ENCODE measurements at places on chromosomes 4 and X. TPM values are rescaled to one million over a fixed set of nuclear protein-coding genes. Genes with fewer than 3 reads are reported as not detected.

GRCh38 chr4:180695851-180696250 is 1547.4 kb upstream of the TENM3 start:
- no peak for DNase-seq

DNA sequence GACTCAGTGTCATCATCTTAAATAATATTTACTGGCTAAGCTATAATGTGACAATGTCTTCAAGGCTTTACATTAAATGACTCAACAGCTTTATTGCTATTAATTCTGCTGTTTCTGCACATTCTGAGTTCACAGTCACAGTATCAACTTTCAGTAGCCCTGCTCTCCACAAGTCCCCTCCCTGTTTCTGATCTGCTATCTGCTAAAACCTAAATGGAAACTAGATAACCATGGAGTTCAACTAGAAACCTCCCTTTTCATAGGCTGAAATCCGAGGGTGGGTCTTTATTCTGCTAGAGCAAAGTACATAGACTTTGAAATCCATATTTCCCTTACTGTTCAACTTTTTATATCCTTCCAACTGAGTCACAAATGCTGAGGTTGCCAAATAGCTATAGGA is 5.4 kb upstream of the ACE2 start:
- no peak for DNase-seq

GRCh38 chr4:647481-647880 is 22.1 kb downstream of the PDE6B start:
- no peak for DNase-seq

GRCh38 chr4:38275331-38276100 is 315.3 kb downstream of the PTTG2 start:
- no peak for DNase-seq

DNA sequence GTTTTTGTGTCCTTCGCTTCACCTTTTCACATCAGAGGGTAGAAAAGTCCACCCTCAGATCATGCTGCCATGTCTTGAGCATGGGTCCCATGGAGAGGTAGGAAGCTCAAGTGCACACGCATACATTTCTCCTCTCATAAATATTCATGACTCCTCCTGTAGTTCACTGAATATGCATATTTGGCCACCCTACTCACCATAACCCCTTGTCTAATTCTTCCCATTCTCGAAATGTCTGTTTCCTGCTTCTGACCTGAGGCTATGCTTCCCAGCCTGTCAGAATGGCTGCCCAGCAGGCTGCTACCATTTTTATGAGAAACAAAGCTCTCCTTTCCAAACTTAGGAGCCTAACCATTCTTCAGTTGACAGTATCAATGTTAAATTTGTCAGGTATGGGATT is 86.5 kb downstream of the ADRA2C start:
- no peak for DNase-seq

DNA sequence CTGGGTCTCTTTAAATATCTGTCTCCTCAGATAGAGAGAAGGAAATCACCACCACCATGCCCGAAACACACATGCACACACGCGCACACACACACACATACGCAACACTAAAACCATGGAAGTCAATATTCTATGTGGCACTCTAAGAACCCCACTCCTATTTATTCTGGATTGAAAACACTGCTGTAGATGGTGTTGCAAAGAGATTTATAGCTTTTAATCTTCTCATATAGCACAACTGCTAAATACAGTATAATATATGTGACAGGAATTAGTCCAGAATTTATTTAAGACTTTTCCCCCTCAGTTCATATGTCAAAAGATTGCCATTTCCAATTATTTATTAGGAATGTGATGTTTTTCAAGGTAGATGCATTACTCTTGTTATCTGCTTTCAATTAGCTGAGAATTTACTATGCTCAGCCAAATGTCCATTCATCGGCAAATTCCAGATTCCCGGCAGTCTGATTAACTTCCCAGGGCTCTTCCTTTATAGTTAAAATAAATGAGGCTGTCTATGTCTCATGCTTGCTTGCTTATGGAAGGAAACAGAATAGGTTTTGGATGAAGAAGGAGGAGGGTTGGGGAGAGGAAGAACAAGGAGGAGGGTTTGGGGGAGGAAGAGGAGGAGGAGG is 115.4 kb upstream of the NDP start:
- no peak for DNase-seq

DNA sequence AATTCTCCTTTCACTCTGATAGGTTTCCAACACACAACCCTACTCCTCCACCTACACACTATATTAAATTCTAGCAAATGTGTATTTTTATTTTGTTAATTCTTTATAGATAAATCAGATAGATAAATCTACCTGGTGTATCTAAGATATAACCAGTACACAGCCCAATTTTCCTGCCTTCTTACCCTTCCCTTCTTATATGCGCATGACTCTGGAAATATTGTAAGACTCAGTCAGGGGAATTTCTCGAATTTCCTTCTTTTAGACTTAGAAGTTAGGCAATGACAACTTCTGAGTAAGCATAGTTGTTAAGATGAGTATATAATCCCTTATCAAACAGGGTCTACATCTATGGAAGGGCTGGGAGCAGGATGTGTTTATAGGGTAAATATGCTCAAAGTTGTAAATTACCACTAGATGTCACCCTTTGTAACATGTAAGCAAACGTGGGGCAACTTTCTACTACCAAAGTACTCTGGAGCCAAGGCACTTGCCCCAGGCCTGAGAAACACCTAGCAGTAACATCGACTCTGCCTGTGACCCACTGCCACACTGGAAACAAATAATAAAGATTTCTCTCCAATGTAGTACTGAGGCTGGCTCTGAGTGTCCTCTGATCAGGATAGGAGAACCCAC is 444.7 kb downstream of the IQCM start:
- peak; percentile 70 for DNase-seq

GRCh38 chr4:186598686-186599085 is 43.3 kb upstream of the MTNR1A start:
- peak; percentile 13 for DNase-seq

DNA sequence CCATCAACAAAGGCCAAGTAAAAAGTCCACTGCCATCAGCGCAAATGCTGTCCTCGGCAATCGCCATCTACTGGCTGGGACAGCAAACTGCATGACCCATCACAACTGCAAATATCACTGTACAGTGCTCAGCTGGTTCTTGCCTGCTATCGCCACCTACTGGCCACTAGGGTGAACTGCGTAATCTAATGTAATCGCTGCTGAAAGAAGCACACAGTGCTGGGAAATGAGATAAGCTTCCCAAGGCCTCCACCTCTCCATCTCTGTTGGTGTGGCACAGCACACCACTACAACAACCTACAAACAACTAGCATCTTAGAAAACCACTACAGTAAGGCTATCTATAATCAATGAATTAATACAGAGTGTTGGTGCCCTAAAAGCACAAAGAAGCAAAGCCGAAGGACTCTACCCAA is 298.3 kb downstream of the TEX13A start:
- peak; percentile 71 for DNase-seq

DNA sequence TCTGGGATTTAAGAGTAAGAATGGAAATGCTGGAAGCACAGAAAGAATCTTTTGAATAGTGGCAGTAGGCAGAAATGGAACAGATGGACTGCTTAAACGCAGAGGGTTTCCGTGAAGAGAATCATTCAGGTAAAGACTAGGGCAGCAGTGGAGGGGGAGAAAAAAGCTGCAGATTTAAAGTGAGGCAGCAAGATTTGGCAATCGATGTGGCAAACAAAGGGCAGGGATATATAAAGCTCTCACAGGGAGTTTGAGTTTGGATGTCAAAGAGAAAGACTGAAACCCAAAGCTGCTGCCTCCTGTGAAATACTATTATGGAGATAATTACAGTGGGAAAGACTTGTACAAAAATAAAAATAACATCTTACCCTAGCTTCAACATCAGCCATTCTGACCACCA is 384.0 kb downstream of the CENPC start:
- no peak for DNase-seq

GRCh38 chr4:573122-573892 is 2.8 kb downstream of the TMEM271 start:
- peak; percentile 10 for DNase-seq

- peak; percentile 28 for DNase-seq
Measured at GRCh38 chrX:9349572-9350494, 115.0 kb upstream of the TBL1X start.

DNA sequence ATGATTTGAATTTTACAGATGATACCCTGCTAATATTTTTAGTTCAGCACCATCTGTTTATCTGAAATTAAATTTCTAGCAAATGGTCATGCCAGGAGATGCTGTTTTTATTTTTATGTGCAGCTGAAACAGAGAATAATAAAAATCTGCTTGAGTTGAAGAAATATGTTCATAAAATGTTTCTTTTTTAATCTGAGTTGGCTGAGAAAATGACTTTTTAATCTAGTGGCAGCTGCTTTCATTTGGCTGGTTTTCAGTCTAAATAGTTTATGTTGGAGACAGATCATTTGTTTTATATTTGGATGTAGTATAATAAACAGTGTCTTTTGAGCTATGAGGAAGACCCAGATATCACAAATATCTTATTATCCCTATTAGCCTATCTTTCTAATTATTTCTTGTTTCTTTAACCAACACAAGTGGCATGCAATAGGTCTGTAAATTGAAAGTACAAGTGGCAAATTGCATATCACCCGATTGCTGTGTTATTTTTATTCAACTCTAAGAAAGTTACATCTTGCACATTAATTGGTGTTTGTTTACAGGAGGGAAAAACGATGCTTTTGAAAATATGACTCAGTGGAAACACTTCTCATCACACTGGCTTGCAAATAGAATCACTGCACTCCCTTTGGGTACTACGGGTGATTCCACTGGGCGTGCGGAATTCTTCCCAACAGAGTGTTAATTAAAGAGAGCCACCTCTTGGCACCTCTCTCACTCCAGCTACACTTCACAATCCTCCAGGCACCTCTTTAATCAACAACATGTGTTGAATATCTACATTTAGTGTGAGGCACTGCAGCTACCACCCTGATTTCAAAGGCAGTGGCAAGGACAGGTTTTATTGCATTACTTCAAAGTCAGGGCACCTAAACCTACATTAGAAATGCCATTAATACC is 51.7 kb upstream of the AP1S2 start:
- no peak for DNase-seq

- DNase-seq: peak; percentile 80
Measured at GRCh38 chr4:14916554-14917297, 85.6 kb upstream of the CPEB2 start.

DNA sequence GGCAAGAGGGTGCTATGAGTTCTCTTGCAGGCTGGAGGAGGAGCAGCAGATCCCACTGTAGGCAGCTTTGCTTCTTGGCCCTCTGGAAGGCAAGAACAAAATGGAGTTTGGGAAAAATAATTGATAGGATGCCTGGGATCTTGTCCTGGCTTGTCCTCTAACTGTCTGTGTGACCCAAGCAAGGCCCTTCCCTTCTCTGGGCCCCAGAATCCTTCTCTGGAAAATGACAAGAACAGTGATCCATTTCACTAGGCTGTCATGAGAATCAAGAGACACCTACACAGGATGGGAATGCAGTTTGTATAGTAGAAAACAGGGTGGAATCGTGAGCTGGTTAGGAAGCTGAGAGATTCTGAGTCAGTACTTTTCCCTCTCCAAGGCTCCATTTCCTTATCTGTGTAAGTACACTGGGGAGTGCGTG is 133.3 kb downstream of the PJA1 start:
- no peak for DNase-seq

- DNase-seq: peak; percentile 34
Measured at GRCh38 chrX:23822397-23822796, 39.4 kb downstream of the SAT1 start.

- peak; percentile 46 for DNase-seq
Measured at GRCh38 chr4:130468340-130468739, 1372.4 kb downstream of the C4orf33 start.

DNA sequence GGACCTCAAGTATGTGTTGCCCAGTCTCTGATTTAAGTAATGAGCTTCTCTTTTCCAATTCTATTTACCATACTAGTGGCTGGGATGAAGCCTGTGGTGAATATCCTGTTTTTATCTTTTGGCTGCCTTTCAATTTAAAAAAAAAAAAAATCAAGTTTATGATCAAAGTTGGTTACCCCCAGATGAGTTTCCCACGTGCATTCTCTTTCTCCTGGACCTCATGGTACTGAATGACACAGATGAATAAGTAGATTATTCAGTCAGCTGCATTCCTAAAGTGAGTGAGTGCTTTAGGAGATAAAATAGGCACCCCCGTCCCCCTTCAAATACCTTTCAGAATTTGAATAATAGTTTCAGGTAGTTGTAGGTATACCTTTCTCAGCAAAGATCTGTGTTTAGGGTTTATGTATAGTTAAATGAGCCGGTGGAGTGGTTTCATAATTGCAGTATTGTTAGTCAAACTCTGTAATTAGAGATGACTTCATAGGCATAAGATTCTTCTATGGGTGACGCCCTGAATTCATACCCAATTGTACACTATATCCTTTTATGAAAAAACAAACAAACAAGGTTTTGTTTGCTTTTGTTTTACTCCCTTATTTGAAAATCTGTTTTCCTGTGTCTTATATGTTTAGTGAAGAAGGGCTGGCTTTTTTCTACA is 41.9 kb downstream of the PLS3 start:
- DNase-seq: no peak

- no peak for DNase-seq
Measured at GRCh38 chr4:1087371-1087770, 26.0 kb downstream of the RNF212 start.

DNA sequence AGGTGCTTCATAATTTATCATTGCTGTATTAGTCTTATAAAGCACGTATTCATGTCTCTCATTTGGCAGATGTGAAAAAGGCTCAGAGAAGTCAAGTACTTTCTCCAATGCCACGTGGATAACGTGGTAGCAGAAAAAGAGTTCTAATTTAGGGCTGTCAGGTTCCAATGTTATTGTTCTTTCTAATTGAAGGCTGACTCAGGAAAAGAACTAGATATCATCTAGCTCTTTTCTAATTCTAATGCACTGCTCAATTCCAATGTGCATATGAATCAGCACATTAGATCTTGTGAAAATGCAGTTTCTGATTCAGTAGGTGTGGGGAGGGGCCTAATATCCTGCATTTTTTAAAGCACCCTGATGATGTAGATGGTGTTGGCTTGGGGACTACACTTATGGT is 22.8 kb downstream of the AGA start:
- no peak for DNase-seq

DNA sequence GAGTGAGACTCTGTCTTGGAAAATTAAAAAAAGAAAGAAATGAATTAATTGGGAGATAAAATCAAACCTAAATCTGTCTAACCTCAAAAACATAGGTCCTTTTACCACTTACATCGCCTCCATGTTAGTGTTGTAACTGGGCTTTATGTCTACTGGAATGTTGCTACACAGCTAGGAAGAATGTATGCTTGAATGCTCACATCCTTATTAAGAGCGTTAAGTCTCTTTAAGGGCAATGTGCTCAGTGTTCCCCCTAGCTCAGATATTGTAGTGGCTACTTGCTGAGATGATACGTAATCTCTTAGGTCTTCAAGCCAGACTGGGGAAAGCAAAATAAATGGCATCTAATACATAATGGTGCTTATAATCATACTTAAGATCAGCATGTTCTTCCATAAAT is 1072.8 kb downstream of the PDHA2 start:
- DNase-seq: no peak

- no peak for DNase-seq
Measured at GRCh38 chrX:13253223-13253622, 66.6 kb downstream of the ATXN3L start.

MAEA gene
- 93.6 TPM for total RNA-seq

CSAG2 gene
- not detected for total RNA-seq

HERC6 gene
- total RNA-seq: 3.9 TPM

PABPC1L2B gene
- not detected for total RNA-seq

SNCA gene
- total RNA-seq: 10.1 TPM

GPRIN3 gene
- 0.06 TPM for total RNA-seq

GJB1 gene
- total RNA-seq: not detected

NSUN7 gene
- not detected for total RNA-seq

MTMR8 gene
- total RNA-seq: not detected

AMOT gene
- 0.23 TPM for total RNA-seq
